ENCODE measurements at places on chromosomes 2 and 18.

GRCh38 chr2:73210019-73210418 is 4.0 kb upstream of the SMYD5 start:
- no peak for DNase-seq

GRCh38 chr2:239648607-239649006 is 247.8 kb upstream of the HDAC4 start:
- no peak for DNase-seq

GRCh38 chr18:57619876-57620275 is 1.8 kb downstream of the NARS1 start:
- DNase-seq = no peak

GRCh38 chr18:36547544-36547943 is 250.0 kb downstream of the FHOD3 start:
- DNase-seq = no peak

GRCh38 chr2:69202327-69202726 is 184.7 kb downstream of the GFPT1 start:
- no peak for DNase-seq

DNA sequence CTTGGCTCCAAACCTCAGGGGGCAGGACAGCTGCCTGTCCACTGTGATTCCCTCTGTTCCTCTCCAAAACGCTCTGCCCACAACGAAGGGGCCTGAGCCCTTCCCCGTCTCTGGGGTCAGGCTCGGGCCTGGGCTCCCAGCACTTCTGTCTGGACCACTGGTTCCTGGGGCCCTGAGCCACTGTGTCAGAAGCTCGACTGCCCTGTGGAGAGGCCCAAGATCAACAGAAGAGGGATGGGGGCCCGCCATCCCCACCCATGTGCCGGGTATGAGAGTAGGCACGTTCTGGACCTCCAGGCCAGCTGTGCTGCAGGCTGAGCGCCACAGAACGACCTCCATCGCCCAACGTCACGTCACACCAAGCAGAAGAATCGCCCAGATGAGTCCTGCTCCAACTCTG is 119.9 kb upstream of the HS6ST1 start:
- no peak for DNase-seq

- no peak for DNase-seq
Observed at GRCh38 chr2:7467782-7468447, 550.7 kb downstream of the RNF144A start.

- no peak for DNase-seq
Observed at GRCh38 chr2:98859323-98859722, 76.7 kb downstream of the CRACDL start.

All from NCI-H1092 (cell line).